ENCODE measurements at places on chromosomes 12 and 14. TPM values are rescaled to one million over a fixed set of nuclear protein-coding genes. Genes with fewer than 3 reads are reported as not detected.

Gene CCDC175
- not detected for total RNA-seq

Gene NT5DC3
- total RNA-seq: 10.3 TPM

Gene RND1
- total RNA-seq: 8.9 TPM

Gene ZC3H10
- total RNA-seq: 1.8 TPM

Gene KLRB1
- total RNA-seq: not detected

Gene RERG
- total RNA-seq: 1.4 TPM

Gene NELL2
- 0.46 TPM for total RNA-seq

Gene AJUBA
- 105 TPM for total RNA-seq

Gene KLHDC1
- total RNA-seq: 0.17 TPM

Gene ZNF219
- total RNA-seq: 18.6 TPM

Gene ARHGDIB
- 23.9 TPM for total RNA-seq

Gene OVCH1
- total RNA-seq: not detected

Gene GALNT9
- total RNA-seq: not detected

Gene MMP19
- total RNA-seq: 1.2 TPM

Gene KCNC2
- total RNA-seq: not detected

Gene RIN3
- total RNA-seq: 7.4 TPM

Gene BCL11B
- 0.23 TPM for total RNA-seq

Gene ABHD12B
- total RNA-seq: not detected

Gene LRR1
- 22.7 TPM for total RNA-seq
